Muscle of arm (tissue), 14 donors: ENCODE measurements at places on chromosomes 13 and 19.
A peak's percentile ranks its signal among the peaks of the same experiment; 100 is the strongest.

GRCh38 chr13:45205124-45205523 lies 4.3 kb upstream of the KCTD4 start:
- DNase-seq: no peak

GRCh38 chr19:57436417-57436816 lies 1.3 kb downstream of the ZNF749 start:
- DNase-seq: no peak

DNA sequence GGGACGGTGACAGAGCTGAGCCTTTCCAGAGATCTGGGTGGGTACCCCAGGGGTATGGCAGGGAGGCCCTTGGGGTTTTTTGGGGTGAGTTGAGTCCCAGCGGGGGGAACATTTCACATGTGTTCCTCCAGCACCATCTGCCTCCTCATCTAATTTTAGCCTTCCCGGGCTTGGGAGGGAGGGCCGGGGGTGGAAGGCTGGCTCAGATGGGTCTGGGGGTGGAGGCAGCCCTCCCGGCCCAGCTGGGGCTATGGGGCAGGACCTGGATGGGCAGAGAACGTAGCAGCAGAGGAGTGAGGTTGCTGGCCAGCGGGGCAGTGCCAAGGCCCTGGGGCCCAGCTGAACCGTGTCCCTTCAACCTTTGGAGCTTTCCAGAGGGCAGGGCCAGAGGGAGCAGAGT lies 23.5 kb downstream of the ADGRL1 start:
- no peak for DNase-seq

DNA sequence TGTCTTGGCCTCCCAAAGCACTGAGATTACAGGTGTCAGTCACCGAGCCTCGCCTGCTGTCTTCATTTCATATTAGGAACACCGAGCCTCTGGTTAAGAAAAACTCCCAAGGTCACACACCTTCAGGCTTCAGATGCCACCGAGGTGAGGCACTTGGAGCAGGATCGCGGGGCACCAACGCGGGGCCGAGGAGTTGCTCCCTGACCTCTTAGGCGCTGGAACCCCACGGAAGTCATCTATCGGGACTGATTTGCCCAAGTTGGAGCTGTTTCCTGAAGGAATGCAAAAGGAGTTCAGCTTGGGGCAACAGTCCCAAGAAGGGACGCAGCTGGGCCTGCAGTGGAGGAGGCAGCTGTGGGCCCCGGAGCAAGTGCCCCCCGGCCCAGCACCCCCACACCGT lies 50.3 kb upstream of the XPO4 start:
- DNase-seq: no peak

DNA sequence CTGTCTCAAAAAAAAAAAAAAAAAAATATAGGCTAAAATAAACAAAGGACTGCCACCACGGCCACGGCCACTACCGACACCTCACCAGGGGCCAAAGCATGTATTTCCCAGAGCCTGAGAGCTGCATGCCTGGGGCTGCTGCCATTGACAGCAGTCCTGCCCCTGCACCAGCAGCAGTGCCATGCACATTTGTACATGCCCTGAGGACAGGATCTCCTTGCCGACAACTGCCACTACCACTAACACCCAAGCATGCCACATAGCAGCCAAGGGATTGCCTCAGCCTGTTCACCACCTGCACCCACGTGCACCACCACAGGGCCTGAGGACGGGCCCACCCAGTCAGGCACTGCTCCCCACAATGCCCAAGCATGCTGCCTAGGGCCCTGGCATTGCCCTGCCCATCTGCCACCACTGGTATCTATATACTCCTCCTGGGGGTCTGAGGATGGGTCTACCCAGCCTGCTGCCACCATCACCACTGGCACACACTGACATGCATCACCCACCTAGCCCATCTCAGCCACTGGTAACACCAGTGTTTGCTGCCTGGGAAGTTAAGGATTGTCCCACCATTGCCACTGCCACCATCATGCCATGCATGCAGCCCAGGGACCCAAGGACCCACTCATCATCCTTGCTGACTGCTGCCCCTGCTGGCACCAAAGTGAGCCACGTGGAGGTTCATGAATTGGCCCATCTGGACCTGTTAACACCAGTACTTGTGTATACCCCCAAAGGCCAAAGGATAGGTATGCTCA lies 10.6 kb upstream of the NUP62 start:
- no peak for DNase-seq

- DNase-seq: peak; percentile 79
Observed at GRCh38 chr19:18649371-18650020, 12.7 kb downstream of the KLHL26 start.

DNA sequence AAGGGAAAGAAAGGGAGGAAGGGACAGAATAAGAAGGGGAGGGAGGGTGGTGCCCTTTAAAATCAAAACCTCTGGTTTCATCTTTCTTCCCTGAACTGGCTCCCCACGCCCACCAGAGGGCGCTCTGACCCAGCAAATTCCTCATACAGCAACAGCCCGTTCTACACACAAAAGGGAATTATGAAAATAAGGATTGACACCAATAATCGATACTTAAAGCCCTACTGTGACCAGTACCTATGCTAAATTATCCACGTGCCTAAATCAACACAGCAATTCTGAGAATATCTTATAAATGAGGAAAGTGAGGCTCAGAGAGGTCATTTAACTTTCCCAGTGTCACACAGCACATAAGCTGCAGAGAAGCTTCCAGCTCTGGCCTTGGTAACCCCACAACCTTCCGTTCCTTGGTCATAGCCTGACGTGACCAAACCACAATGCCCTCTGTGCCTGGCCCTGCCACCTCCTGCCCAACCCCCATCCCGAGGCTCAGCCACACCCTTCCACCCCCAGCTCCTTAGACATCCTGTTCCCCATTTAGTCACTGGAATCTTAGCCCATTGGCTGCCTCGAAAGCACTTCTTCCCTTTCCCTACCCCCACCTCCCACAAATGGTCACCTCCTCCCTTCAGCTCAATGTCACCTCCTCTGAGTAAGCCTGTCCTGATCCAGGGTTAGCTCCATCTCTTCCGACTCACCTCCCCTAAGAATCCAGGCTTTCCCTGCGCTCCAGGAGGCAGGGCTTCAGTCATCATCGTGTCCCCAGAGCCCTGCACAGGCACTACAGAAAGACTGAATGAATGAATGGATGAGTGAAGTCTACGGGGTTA lies 34.2 kb upstream of the PNMA8B start:
- DNase-seq: peak; percentile 75

GRCh38 chr19:6501740-6502648 lies at the start of gene TUBB4A:
Gene TUBB4A, minus strand, starts transcription at chr19:6502309. Its CDS starts 97 bp downstream, at chr19:6502212.
- no peak for DNase-seq

DNA sequence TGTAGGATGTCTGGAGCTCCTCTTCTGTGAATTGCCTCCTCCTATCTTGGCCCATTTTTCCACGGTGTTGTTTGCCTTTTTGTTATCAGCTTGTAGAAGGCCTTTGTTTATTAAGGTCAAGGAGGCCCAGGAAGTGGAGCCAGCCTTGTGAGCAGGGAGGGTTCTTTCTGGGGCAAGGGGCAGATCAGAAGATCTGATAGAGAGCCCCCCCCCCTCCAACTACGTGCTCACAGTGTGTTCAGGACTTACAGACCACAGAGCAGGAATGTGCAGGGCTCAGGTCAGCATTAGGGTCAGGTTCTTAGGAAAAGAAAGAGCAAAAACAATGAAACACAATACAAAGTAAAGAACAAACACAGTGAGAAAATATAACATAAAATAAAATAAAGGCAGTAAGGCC lies 59.4 kb downstream of the CCNE1 start:
- DNase-seq: no peak

- no peak for DNase-seq
Observed at GRCh38 chr13:93039131-93039530, 187.5 kb upstream of the GPC6 start.

GRCh38 chr13:44906713-44907112 lies 82.6 kb downstream of the NUFIP1 start:
- peak; percentile 95 for DNase-seq

DNA sequence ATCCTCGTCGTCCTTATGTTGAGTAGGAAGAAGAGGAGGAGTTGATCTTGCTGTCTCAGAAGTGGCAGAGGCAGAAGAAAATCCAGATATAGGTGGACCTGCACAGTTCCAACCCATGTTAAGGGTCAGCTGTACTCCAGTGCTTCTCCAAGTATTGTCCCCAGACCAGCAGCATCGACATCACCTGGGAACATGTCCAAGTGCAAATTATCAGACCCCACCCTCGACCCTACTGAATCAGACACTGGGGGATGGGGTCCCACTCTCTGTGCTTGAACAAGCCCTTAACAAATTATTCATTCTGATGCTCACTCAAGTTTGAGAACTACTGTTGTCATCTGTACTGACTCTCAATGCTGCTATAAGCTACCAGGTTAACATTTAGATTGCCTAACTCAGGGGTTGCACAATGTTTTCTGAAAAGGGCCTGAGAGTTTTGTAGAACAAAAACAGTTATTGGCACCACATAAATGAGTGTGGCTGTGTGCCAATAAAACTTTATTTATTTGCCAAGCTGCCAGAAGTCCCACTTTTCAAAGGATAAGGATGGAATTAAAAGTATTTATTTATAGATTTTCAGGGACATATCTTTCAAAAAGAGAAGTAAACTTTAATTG lies 226.7 kb upstream of the IPO5 start:
- no peak for DNase-seq

DNA sequence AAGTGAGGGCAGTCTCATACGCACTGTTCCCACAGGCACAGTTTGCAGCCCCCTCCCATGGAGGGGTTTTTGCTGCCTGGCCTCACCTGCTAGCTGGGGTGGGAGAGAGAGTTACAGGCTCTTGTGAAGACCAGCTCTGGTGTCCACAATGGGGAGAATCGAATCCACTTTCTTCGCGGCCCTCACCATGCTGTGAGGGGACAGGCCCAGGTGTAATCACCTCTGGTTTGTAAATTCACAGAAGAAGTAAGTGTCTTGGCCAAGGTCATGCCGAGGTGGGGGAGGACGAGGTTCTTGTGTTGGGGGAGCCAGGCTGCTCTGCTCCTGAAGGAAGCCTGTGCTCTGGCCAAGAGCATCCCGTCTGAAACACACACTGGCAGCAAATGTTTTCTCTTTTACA lies 39.5 kb downstream of the TEX29 start:
- no peak for DNase-seq

DNA sequence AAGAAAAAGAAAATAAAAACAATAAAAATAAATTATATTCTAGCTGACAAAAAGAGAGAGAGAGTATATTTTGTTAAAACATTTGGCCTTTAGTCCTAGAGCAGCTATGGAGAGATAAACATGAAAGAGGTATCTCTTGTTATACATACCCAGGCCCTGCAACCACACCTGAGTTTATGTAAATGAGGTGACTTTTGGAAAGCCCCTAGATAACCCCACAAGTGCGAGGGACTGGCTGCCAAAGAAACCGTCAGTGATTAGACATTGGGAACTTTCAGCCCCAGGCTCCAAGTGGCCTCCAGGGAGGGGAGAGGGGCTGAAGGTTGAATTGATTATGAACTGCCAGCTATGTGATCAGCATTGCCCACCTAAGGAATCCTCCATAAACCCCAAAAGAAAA lies 2.1 kb upstream of the NLRP7 start:
- DNase-seq: no peak

GRCh38 chr19:19551853-19552192 lies 13.8 kb downstream of the CILP2 start:
- no peak for DNase-seq

GRCh38 chr19:50799547-50799851 lies 9.3 kb downstream of the ACP4 start:
- DNase-seq: no peak

GRCh38 chr13:99477493-99477892 lies 23.8 kb upstream of the TM9SF2 start:
- DNase-seq: no peak

DNA sequence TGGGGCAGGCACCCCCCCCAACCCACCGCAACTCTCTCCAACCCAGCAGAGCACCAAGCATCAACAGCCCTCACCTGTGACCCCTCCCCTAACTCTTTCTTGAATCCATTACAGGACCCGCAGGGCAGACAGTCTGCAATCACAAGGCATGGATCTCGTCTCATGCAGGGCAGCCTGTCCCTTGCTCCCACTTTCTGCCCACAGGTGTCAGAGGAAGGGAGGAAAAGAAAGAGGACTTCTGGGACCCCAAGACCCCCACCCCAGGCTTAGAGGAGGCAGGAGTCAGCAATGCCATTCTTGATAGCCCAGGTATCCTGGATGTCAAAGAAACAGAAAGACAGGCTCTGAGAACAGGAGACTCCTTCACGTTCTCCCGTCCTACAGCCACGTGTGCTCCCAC lies 47.4 kb upstream of the TUBGCP3 start:
- no peak for DNase-seq

DNA sequence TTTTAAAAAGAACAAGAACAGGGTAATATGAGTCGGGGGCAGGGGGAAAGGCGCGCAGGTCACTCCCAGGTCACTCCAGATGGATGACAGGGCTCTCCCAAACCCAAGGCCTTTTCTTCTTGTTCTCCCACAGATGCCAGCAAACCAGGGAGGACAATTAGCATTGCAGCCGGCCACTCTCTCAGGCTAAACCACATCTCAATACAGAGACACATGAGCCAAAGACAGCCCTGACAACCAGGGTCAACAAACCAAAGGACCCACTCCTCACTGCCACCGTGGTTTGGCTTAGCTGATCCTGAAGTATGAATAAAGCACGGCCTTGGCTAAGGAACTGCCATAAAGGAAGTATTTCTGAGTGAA lies 47.3 kb downstream of the LATS2 start:
- DNase-seq: no peak

- DNase-seq: no peak
Observed at GRCh38 chr13:85170372-85170771, 628.8 kb downstream of the SLITRK6 start.

DNA sequence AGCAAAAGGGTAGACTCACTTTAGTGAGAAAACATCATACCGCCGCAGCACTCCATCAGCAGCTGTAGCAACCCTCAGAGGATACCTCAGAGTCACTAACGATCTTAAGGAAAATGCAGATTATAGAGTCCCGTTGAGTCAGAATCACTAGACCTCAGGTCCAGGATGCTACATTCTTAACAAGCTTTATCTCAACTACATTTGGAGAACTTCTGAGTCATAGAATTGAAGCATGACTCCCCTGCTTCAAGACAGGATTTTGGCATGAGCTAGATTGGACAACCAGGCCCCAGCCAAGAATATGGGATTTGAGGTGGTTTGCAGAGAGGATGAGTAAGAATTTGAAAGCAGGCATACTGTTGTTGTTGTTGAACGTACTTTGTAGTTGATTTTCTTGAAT lies 118.9 kb upstream of the UBL3 start:
- DNase-seq: no peak

GRCh38 chr13:99974296-99974938 lies 2.9 kb upstream of the ZIC5 start:
- no peak for DNase-seq

DNA sequence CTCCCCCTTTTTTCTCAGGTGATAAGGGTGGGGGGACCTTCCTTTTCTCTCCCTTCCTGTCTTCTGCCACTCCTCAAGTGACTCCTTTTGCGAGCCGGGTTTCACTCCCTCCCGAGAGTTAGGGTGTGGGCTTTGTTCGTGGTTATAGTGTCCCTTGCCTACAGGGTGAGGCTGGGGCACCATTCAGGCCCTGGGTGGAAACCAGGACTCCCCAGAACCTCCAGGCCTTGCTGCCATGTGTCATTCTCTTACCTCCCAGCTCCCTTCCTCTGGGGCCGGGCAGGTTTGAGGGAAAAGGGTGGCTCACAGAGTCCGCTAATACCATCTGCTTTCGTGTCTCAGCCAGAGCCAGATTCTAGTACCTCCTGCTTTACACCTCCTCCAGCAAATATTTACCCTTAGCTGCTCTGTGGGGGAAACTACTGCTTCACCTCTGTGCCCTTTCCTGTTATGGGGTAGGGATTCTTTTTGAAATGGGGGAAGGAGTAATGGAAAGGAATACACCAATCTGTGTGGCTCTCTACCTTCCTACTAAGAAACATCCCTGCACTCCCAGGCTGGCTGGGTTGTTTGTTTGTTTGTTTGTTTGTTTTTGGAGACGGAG lies 2.8 kb downstream of the ACTN4 start:
- DNase-seq: no peak

- no peak for DNase-seq
Observed at GRCh38 chr13:33262997-33263396, 22.6 kb downstream of the STARD13 start.
